ENCODE measurements at places on chromosomes 16 and 17.

DNA sequence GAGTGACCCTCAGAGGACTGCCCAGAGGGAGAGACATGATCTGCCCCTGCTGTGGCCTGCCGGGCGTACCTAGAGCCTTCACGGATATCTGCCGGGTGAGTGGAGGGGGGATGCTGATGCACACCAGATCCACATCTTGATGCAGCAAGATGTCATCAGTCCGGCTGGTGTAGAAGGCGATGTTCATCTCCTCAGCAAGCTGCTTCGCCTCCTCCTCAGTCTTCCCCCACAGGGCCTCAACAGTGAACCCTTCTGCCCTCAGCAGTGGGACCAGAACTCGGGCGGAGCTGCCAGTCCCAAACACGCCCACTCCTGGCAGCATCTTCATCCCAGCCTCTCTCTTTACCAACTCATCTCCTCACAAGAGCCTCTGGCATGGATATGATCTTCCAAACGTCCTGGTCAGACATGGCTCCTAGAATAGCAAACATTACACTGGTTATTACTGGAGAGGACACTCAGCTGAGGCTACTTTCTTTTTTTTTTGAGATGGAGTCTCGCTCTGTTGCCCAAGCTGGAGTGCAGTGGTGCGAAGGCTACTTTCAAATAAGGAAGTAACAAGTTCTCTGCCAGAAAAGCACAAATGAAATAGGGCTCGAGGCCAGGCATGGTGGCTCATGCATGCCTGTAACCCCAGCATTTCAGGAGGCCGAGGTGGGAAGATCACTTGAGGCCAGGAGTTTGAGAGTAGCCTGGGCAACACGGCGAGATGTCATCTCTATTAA lies 18.9 kb downstream of the C16orf86 start:
- peaks cover 4% of the 10 kb centered on the region for H3K36me3 ChIP-seq
- no peak overlapping the region for H3K27ac ChIP-seq
- no peaks in the 10 kb centered on the region for H3K4me1 ChIP-seq
- no peak for DNase-seq

DNA sequence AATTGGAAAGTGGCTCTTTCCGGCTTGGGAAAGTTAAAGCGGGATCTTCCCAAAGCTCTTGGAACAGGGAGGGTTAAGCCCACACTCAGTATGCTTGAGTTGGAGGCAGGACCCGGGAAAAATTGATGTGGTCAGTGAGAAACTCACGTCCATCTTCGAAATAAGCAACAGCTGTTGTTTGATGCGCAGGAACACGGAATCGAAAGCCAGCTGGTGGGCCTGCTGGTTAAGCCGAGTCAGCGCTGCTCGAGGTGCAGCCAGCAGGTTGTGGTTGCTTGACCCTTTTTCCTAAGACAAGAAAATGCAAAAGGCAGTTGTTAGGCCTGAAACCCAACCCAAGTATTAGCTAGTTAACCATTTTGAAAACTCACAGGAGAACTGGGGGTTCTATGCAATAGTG lies 49.4 kb downstream of the COG7 start:
- no peak for DNase-seq
- H3K27ac ChIP-seq = no peak overlapping the region
- H3K4me1 ChIP-seq = peaks cover 2% of the 10 kb centered on the region
- H3K4me3 ChIP-seq = no peak overlapping the region
- no peaks in the 10 kb centered on the region for H3K27me3 ChIP-seq

GRCh38 chr17:78128551-78129350 lies at the start of gene TMC6:
TMC6 (minus strand) TSS chr17:78128755; CDS start chr17:78126832, 1,923 bp downstream.
- peaks cover 28% of the 10 kb centered on the region for H3K27me3 ChIP-seq
- H3K4me1 ChIP-seq = peaks cover 2% of the 10 kb centered on the region
- H3K4me3 ChIP-seq = peak within 1 kb of the TSS; percentile 33
- no peak for DNase-seq

DNA sequence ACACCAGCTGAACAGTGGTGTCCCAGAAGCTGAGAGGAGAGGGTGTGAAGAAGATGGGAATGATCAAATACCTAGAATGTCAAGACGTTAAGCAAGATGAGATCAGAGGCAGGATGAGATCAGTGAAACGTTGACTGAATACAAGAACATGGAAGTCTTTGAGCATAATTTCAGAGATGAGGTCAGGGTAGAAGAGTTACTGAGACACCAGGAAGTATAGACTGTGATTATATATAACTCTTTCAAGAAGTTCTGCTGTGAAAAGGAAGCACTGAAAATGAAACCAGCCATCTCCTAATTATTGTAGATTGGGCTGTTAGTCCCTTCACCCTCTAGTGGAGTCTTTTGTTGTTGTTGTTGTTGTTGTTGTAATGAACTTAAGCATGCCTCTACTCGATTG lies 9.1 kb downstream of the SHCBP1 start:
- DNase-seq = no peak
- H3K27ac ChIP-seq = no peak overlapping the region
- peaks cover 7% of the 10 kb centered on the region for H3K36me3 ChIP-seq
- peaks cover 4% of the 10 kb centered on the region for H3K4me1 ChIP-seq
- no peaks in the 10 kb centered on the region for H3K27me3 ChIP-seq

DNA sequence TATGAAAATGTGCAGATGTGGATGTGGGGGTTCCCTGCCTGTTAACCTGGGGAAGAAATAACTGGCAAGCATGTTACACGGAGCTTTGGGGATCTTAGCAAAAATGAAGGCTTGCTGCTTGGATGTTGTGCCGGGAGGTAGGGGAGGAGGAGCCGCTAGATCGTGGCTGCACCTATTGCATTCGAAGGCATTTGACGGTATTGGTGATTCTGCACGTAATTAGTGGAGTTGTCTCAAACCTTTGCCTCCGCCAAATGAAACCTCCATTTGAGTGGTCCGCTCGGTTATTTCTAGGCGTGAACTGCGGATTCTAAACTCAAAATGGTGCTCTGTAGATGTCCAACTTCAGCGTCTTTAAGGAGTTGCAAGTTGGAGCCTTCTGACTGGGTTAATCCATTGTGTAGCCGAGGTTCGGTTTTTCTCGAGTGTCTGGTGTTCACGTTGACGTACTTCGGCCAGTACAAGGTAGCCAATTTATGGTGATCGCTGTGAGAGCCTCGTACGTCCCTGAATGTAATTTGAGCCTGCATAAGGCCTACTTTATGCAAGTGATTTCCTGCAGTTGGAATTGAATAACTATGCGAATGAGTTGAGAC lies 1.5 kb downstream of the TNRC6C start:
- H3K4me3 ChIP-seq = peak overlapping the region; percentile 72
- no peak overlapping the region for H3K27ac ChIP-seq
- H3K36me3 ChIP-seq = no peaks in the 10 kb centered on the region

DNA sequence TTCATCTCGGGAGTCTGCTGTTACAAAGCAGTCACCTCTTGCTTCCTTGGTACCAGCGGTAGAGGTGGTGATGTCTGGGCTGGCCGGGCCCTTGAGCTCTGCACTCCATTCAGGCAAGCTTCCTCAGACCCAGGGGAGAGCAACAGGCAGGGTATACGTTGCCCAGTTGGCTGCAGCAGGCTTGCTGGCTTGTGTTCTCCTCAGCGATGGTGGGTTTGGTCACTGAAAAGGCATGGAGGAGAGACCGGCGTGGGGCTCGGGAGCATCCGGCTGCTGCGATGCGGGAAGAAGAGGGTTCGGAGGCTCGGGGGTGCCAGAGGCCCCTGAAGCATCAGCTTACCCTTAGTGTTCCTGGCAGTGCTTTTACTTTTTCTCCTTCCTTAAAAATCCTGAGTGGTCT lies 25.8 kb downstream of the SAP30BP start:
- H3K4me1 ChIP-seq = no peaks in the 10 kb centered on the region
- H3K4me3 ChIP-seq = no peak overlapping the region
- peaks cover 19% of the 10 kb centered on the region for H3K36me3 ChIP-seq
- H3K27me3 ChIP-seq = no peaks in the 10 kb centered on the region
- DNase-seq = no peak

- H3K36me3 ChIP-seq = no peaks in the 10 kb centered on the region
- H3K27me3 ChIP-seq = no peaks in the 10 kb centered on the region
- H3K27ac ChIP-seq = no peak overlapping the region
These were observed 86.8 kb downstream of the CCT6B start for GRCh38 chr17:34874478-34874877.

GRCh38 chr17:52384695-52385094 lies 226.2 kb upstream of the CA10 start:
- no peaks in the 10 kb centered on the region for H3K4me1 ChIP-seq
- H3K27ac ChIP-seq = no peak overlapping the region

GRCh38 chr16:51416926-51417325 lies 265.9 kb upstream of the SALL1 start:
- H3K27me3 ChIP-seq = no peaks in the 10 kb centered on the region
- no peaks in the 10 kb centered on the region for H3K36me3 ChIP-seq
- no peak overlapping the region for H3K4me3 ChIP-seq
- H3K27ac ChIP-seq = no peak overlapping the region
- peak; percentile 65 for DNase-seq

- H3K4me1 ChIP-seq = peaks cover 2% of the 10 kb centered on the region
- H3K4me3 ChIP-seq = no peak overlapping the region
- H3K27ac ChIP-seq = no peak overlapping the region
- DNase-seq = no peak
These were observed 4.8 kb downstream of the IGFALS start for GRCh38 chr16:1788708-1789100.

DNA sequence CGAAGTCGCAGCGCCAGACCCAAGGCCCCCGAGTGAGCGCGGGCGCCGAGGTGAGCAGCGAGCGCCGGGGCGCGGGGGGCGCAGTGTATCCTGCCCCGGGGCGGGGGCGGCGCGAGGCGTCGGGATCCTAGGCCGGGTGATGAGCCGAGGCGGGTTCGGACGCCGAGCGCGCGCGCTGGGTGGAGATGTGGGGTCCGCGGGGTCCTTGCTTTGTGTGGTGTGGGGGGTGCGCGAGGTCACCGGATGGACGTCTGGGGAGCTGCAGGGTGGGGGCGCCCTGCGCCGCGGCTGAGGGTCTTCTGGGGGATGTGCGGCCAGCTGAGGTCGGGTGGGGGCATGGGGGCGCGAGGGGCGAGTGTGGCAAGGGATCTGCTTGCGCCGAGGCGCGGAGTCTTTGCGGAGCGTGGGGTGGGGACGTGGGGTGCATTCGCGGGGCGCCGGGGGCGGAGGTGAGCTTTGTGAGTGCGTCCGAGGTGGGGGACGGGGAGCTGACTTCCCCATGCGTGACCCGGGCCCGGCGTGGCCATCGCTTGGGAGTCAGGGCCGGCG lies 560 bp downstream of the RAI1 start:
- peak overlapping the region; percentile 89 for H3K4me3 ChIP-seq
- peaks cover 19% of the 10 kb centered on the region for H3K4me1 ChIP-seq
- peaks cover 2% of the 10 kb centered on the region for H3K27me3 ChIP-seq
- H3K36me3 ChIP-seq = peaks cover 4% of the 10 kb centered on the region

DNA sequence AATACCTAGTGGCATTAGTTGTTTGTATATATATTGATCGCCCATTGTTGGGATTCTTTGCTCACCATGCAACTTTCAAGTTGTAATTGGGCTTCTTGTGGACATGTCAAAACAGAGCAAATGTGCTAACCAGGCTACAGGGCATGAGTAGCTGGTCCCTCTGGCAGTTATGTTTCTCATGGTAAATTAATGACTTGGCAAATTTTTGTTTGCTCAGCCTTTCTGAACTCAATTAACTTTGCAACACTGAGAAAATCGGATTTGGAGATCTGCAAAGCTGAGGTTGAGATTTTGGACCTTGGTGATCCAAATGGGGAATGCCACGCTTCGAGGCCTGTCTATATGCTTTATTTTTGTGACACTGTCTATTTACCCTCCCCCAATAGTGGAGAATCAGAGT lies 138.5 kb upstream of the PIRT start:
- no peaks in the 10 kb centered on the region for H3K36me3 ChIP-seq
- no peak for DNase-seq
- no peaks in the 10 kb centered on the region for H3K27me3 ChIP-seq
- no peak overlapping the region for H3K4me3 ChIP-seq

DNA sequence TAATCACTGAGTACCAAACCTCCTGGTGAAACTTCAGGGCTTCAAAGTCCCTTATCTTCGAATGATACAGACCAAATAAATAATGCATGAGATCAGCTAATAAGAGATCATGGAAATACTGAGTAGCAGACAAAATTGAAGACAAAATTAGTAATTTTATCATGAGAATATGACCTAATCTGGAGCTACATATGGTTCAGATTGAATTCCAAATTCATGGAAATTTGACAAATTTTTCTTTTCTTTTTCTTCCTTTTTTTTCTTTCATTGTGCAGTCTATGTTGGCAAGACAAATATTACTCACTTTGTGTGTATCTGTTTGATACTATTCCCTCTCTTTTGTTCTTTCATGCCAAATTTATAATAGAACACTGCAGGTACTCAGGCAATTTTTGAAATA lies 218.1 kb upstream of the KCNJ16 start:
- no peaks in the 10 kb centered on the region for H3K27me3 ChIP-seq
- H3K27ac ChIP-seq = no peak overlapping the region
- DNase-seq = peak; percentile 6
- H3K36me3 ChIP-seq = no peaks in the 10 kb centered on the region

DNA sequence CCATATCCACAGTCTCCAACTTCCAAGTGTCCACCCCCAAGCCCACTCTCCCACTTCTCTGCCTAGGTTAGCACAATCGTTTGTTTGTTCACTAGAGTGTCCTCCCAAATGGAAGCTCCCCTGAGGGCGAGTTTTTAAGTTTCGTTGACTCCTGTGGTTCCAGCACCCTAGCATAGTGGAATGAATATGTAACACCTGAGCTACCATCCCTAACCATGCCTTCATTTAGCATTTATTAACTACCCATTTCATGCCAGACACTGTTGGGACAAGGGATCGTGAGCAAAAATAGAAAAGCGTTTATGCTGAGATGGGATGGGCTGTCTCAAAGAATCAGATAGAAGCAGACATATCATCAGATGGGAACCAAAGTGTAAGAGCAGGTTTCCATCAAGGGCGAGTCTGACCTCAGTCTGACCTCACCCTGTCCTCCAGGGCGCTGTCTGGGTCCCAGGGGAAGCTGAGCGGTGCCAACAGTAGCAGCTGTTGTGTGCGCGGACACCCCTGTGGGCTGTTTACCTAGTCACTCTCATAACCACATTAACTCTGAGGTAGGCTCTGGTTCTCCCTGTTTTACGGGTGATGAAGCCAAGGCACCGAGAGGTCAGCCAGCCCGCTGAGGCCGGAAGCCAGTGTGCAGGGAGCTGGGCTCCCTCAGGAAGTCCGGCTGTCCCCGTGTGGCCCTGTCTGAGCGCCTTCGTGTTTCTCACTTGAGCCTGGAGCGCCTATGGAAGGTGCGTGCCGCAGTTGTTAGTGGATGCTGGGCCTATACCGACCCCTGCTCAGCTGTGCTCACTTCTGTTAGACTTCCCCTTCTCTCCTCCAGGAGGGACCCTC lies 6.2 kb downstream of the CNP start:
- H3K4me1 ChIP-seq = peaks cover 6% of the 10 kb centered on the region
- H3K36me3 ChIP-seq = peaks cover 33% of the 10 kb centered on the region

Measured in fibroblast of lung (primary cell).